ENCODE measurements at places on chromosomes 3 and 15. TPM values are rescaled to one million over a fixed set of nuclear protein-coding genes. Genes with fewer than 3 reads are reported as not detected.

Gene CPNE9
- 0.27 TPM for polyA plus RNA-seq

Gene DCLK3
- polyA plus RNA-seq, result 1.8 TPM

DNA sequence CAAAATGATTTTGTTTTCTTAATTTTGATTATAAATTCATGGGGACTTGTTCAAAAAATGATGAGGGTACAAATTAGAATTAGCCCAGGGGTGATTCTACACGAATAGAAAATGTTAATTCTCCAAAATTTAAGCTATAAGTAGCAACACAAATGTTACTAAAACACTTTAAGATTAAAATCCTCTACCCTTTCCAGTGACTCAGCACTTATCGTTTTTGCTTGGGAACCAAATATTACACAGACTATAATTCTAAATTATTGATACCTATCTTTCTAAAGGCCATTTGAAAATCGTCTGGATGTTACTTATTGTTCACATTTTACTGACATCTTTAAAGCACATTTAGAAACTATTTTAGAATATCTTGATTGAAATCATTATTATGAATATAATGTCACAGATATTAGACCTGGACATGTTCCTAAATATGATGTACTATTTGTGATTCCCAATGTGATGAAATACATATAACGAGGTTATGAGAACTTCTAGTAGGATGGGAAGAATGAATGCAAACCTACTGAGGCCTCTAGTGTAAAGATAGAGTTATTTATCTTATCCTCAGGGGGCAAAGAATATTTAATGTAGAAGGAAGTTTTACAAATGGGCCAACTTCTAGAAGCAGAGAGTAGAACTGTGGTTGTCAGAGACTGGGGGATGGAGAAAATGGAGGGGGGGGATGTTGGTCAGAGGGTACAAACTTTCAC is 132.0 kb upstream of the TP63 start:
- no peak overlapping the region for H3K27ac ChIP-seq
- no peak overlapping the region for H3K4me3 ChIP-seq
- no peaks in the 10 kb centered on the region for H3K4me1 ChIP-seq
- DNase-seq, result no peak
- H3K27me3 ChIP-seq, result no peaks in the 10 kb centered on the region

DNA sequence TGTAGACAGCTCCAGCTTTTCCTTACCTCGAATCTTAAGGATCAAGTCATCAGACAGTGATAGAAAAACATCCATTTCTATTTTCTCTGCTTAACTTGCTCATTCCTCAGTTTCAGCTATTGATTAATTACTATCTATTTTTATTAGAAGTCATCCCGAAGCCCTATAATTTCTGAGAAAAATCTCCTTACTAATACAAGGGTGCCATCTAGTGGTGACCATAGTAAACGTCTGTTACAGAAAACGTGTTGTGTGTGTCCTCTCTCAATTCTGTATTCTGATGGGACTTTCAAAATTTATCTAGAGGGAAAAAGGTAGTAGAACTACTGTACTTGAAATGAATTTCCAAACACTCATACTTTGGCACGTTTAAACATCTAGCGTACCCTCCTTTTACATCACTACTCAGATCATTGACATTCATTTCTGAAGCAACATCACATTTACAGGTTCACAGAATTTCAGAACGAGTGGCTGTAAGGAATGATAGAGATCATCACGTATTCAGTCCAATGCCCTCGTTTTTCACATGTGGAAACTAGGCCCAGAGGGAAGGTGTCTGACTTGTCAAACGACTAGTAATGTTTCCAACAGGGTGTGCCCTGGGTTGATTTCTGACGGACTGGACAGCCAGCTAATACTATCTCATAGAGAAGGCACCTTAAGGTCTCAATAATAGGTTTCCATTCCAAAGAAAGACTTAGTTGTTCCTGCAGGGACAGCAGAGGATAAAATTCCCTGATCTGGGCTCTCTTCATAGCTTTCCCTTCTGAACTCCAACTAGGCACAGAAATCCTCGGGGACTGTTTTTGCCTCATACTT is 25.6 kb downstream of the HACD2 start:
- no peak overlapping the region for H3K27ac ChIP-seq
- DNase-seq, result no peak
- no peaks in the 10 kb centered on the region for H3K36me3 ChIP-seq
- no peaks in the 10 kb centered on the region for H3K27me3 ChIP-seq
- H3K4me3 ChIP-seq, result no peak overlapping the region
- no peaks in the 10 kb centered on the region for H3K4me1 ChIP-seq

Gene IL5RA
- polyA plus RNA-seq, result 1.3 TPM

- no peak overlapping the region for H3K4me3 ChIP-seq
- peaks cover 2% of the 10 kb centered on the region for H3K4me1 ChIP-seq
- no peaks in the 10 kb centered on the region for H3K27me3 ChIP-seq
- DNase-seq, result peak; percentile 73
- H3K36me3 ChIP-seq, result no peaks in the 10 kb centered on the region
Observed at GRCh38 chr15:57561041-57561711, 30.5 kb upstream of the MYZAP start.

Gene LNP1
- polyA plus RNA-seq, result 8.8 TPM

Gene A4GNT
- polyA plus RNA-seq, result 0.41 TPM

Gene OSBPL10
- 40.1 TPM for polyA plus RNA-seq

DNA sequence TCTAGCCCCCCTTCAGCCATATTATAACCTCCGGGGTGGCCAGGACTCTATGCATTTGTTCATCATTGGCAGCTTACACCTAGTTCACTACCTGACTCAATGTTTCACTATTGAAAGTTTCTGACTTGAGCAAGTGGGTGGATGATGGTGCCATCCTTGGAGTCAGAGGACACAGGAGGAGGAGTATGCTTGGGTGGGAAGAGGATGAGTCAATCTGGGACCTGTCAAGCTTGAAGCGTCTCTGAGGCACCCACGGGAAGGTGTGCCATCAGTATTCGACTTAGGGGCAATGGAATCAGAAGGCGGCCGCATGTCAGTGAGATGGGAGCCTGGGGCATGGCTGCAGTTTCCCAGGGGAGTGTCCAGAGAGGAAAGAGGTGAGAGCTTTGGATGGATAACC is 133.3 kb downstream of the EPHB1 start:
- H3K27ac ChIP-seq, result no peak overlapping the region
- no peak for DNase-seq
- no peaks in the 10 kb centered on the region for H3K4me1 ChIP-seq
- no peaks in the 10 kb centered on the region for H3K36me3 ChIP-seq

DNA sequence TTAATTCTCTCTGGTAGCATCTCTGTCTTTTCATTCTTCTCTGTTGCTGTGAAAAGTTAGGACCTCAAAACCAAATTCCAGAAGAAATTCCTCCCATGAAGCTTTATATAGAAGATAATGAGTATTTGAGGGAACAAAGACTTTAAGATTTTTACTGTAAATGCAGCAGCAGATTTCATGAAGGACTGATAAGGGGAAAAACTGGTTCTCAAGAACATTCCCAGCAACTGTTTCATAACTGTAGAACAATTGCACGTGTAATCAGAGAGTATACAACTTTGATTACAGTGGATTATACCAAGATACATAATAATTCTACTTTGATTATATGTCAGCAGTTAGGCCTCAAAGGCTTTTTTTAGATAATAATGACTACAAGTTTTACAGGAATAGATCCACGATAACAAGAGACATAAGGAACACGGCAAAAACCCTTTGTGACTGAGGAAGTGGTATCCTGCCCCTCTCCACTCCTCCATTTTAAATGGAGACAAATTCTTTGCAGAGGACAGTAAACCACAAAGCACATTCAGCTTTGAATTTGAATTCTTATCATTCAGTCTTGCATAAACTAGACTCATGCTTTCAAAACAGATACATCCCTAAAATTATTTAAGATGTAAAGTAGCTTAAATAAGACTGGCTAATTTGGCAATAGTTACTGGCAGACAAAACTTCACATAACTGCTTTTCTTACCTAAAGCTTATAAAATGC is 42.9 kb upstream of the DIPK2A start:
- DNase-seq, result no peak
- no peaks in the 10 kb centered on the region for H3K27me3 ChIP-seq
- no peak overlapping the region for H3K4me3 ChIP-seq
- no peak overlapping the region for H3K27ac ChIP-seq
- no peaks in the 10 kb centered on the region for H3K4me1 ChIP-seq

Gene MYO9A
- polyA plus RNA-seq, result 38.1 TPM

DNA sequence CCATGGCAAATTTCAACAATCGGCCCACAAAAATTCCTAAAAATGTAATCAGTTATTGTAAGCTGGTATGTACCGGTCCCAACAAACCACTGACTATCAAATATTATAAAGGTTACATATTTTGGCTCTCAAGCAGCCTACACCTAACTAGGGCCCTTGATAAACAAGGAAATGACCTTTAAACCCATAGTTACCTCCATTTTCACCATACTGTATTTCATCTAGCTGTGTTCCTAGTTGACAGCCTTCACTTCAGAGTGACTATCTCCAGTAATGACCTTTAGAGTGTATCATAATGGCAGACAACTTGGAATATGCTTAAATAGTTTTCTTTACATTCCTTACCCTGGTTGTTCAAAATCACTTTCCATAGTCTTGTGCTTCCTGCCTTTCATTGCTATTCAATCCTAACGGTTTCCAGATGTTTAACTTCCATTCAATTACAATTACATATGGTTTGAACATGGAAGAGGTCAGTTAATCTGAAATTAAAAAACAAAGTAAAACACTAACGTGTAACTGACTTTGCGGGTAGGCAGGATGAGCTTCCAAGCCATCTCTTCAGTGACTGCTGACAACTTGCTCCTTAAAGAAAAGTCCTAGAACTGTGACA is 111.9 kb upstream of the TSC22D2 start:
- H3K36me3 ChIP-seq, result no peaks in the 10 kb centered on the region
- H3K27ac ChIP-seq, result no peak overlapping the region
- no peak for DNase-seq
- no peaks in the 10 kb centered on the region for H3K4me1 ChIP-seq
- no peak overlapping the region for H3K4me3 ChIP-seq
- H3K27me3 ChIP-seq, result no peaks in the 10 kb centered on the region

GRCh38 chr3:165206454-165207266 is 10.5 kb upstream of the SLITRK3 start:
- no peaks in the 10 kb centered on the region for H3K36me3 ChIP-seq
- H3K4me3 ChIP-seq, result no peak overlapping the region
- no peak overlapping the region for H3K27ac ChIP-seq
- H3K27me3 ChIP-seq, result no peaks in the 10 kb centered on the region

DNA sequence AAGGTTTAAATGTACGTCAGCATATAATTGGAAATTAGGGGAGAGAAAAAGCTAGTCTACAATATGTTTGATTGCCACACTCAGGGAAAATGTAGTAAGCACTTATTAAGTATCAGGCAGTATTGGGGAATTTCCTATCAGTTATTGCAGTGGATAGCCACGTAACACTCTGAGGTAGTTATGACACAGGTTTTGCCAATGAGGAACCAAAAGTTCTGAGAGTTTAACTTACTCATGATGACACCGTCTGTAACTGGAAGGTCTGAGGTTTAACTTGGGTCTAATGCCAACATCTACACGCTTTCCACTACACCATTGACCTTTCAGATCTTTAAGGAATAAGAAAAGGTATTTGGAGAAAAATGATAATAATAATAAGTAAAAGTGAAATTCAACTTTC is 89.5 kb downstream of the ZMAT3 start:
- H3K4me3 ChIP-seq, result no peak overlapping the region
- no peak for DNase-seq
- no peak overlapping the region for H3K27ac ChIP-seq
- H3K4me1 ChIP-seq, result no peaks in the 10 kb centered on the region
- no peaks in the 10 kb centered on the region for H3K36me3 ChIP-seq

DNA sequence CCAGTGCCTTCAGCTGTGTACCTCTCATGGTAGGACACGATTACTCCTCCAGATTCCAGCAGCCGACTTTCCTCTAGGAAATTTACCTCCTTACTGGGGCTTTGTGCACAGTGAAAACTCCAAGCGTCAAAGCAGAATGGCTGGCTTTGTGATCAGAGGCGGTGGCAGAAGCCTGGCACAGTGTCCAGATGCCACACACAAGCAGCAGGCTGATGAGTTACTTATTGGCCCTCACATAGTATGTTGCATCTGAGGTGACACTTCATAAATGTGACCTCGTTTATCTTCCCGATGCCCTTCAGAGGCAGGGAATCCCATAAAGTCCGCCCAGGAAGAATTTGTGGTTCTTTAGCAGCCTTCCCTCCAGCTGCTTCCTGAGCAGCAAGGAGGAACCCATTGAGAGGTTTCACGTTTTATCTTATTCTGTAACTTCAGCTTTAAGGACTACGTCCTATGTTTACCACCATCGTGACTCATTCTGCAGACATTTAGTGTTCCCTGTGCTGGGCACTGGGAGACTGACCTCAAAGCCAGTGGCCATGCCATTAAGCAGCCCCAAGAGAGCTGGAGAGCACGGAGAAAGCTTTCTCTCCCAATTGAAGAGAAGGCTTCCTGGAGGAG is 107.1 kb upstream of the C15orf61 start:
- H3K27ac ChIP-seq, result no peak overlapping the region
- no peaks in the 10 kb centered on the region for H3K4me1 ChIP-seq
- no peak for DNase-seq

GRCh38 chr15:68414591-68414990 is 17.4 kb downstream of the ITGA11 start:
- H3K4me1 ChIP-seq, result no peaks in the 10 kb centered on the region
- H3K36me3 ChIP-seq, result no peaks in the 10 kb centered on the region
- no peaks in the 10 kb centered on the region for H3K27me3 ChIP-seq
- no peak for DNase-seq

- no peak for DNase-seq
- no peak overlapping the region for H3K4me3 ChIP-seq
- H3K36me3 ChIP-seq, result no peaks in the 10 kb centered on the region
- H3K27ac ChIP-seq, result no peak overlapping the region
Observed at GRCh38 chr15:71302861-71303410, 187.7 kb downstream of the THSD4 start.

- H3K4me3 ChIP-seq, result no peak overlapping the region
- no peaks in the 10 kb centered on the region for H3K27me3 ChIP-seq
- H3K4me1 ChIP-seq, result peaks cover 22% of the 10 kb centered on the region
- H3K36me3 ChIP-seq, result no peaks in the 10 kb centered on the region
- H3K27ac ChIP-seq, result no peak overlapping the region
- DNase-seq, result no peak
Observed at GRCh38 chr3:47344971-47345370, 35.9 kb upstream of the PTPN23 start.

Gene LRTM1
- polyA plus RNA-seq, result not detected

- no peaks in the 10 kb centered on the region for H3K4me1 ChIP-seq
- no peaks in the 10 kb centered on the region for H3K36me3 ChIP-seq
- H3K27me3 ChIP-seq, result no peaks in the 10 kb centered on the region
- DNase-seq, result no peak
Observed at GRCh38 chr15:41394924-41395323, 7.4 kb downstream of the NDUFAF1 start.

- H3K4me1 ChIP-seq, result peaks cover 4% of the 10 kb centered on the region
- no peaks in the 10 kb centered on the region for H3K27me3 ChIP-seq
- H3K4me3 ChIP-seq, result no peak overlapping the region
- no peak for DNase-seq
Observed at GRCh38 chr3:102176333-102177050, 258.3 kb upstream of the ZPLD1 start.

Gene EFCC1
- 16.8 TPM for polyA plus RNA-seq

Measured in left lung (tissue), 14 donors.